ENCODE measurements at places on chromosomes 3 and 15.
A peak's percentile ranks its signal among the peaks of the same experiment; 100 is the strongest.

DNA sequence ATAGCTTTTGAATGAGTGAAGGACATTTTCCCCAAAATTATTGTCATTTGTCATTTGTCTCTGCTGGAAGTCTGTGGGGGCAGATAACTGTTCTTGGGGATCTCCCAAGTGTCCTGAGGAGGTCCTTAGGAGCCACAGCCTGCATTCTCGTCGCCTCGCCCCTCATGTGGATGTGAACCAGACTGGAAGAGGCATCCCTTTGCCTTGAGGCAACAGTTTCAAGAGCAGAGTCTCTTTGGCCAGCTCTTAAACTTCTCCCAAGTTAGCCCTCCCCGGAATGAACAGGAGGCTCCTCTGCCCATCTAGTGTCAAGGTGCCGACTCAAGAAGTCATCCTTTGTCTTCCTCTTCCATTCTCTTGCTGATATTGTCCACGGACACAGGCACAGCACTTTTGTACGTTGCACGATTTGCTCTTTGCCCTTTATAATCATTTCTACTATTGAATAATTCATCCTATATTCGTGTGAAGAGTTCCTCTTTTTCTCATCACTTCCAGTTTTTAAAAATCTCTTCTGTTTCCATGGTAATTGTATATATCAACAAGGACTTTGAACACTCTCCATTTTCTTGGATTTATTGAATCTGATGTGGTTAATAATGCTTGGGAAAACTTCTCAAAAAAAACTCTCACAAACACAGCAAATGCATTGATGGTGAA lies 40.8 kb upstream of the CD47 start:
- no peak for DNase-seq

DNA sequence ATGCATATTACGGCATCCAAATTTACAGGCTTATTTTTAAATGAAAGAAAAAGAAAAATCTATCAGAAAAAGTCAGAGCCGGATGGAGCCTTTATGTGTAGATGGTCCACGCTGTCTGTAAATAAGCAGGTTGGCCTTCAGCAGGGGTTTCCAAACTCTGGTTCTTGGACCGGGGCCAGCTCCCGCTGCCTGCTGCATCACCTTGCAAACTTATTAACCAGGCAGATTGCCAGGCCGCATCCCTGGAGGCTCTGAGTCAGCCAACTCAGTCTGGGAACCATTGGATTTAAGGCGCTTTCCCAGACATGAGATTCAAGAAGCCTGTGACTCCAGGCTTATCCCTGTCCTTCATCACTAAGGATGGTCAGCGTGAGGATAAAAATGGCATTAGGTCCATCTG lies 212.4 kb downstream of the OPA1 start:
- DNase-seq: no peak

DNA sequence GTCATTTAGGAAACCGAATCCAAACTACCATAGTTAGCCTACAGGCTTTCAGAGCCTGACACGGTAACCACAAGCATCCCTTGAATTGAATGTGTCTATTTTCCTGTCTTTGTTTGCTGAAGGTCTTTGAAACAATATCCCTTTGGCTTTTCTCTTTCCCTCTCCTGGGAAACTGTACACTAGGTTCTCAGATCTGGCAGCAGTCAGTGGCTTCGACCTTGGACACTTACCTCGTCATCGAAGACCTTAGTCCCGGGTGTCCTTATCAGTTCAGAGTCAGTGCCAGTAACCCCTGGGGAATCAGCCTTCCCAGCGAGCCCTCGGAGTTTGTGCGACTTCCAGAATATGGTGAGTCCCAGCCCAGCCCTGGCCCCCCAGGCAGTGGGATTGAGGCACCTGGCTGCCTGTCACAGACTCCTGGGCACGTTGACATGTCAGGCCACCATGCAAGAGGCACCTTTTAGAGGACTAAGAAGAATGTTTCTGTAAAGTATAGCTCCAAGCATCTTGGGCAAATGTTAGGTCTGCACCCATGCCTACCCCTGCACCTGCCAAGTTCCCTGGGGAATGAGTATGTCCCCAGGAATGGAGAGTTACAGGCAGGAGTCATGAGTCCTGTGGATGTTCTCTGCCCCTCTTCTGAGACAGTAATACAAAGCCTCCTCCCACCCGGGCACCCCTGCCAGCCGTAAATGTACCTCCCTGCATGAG lies 30.4 kb upstream of the UMPS start:
- no peak for DNase-seq

DNA sequence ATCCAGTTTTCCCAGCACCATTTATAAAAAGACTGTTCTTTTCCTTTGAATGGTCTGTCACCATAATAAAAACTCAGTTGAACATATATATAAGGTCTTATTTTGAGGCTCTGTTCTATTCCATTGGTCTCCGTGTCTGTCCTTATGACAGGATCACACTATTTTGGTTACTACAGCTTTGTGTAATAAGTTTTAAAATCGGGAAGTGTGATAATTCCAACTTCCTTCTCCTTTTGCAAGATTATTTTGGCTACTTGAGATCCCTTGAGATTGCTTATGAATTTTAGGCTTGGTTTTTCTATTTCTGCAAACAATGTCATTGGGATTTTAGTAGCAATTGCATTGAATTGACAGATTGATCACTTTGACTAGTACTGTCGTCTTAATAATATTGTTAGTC lies 35.7 kb downstream of the SACM1L start:
- no peak for DNase-seq

DNA sequence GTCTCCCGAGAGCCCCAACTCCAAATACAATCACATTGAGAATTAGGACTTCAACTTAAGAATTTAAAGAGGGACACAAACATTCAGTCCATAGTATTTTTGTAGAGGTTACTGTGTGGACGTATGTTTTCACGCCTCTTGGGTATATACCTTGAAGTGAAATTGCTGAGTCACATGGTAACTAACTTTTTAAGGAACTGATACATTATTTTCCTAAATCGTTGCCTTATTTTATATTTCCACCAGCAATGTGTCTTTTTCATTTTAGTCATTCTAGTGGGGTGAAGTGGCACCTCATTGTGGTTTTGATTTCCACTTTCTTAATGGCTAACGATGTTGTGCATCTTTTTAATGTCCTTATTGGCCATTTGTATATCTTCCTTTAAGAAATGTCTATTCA lies 11.8 kb downstream of the PARP15 start:
- no peak for DNase-seq

GRCh38 chr3:182954553-182955235 lies 25.6 kb downstream of the DCUN1D1 start:
- DNase-seq: no peak

GRCh38 chr3:198079771-198080520 lies 119.9 kb downstream of the LMLN start:
- no peak for DNase-seq

- no peak for DNase-seq
Measured at GRCh38 chr15:43845421-43845820, 18.6 kb downstream of the WDR76 start.

- no peak for DNase-seq
Measured at GRCh38 chr15:51751697-51752683, 593 bp downstream of the TMOD2 start.

DNA sequence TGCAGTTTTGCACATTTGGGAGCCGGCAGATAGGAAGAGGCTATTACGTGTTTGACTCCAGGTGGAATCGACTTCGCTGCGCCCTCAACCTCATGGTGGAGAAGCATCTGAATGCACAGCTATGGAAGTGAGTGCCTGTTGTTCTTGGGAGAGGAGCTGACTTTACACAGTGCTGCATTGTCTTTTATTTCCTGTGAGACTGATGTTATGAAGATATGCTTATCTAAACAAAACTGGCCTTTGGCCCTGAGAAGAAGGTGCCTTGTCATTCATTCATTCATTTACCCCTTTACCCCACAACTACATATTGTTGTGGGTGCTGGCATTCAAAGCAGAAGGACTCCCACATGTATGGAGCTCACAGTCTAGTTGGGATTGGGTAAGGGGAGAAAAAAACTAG lies 32.6 kb downstream of the PSMD6 start:
- DNase-seq: no peak

DNA sequence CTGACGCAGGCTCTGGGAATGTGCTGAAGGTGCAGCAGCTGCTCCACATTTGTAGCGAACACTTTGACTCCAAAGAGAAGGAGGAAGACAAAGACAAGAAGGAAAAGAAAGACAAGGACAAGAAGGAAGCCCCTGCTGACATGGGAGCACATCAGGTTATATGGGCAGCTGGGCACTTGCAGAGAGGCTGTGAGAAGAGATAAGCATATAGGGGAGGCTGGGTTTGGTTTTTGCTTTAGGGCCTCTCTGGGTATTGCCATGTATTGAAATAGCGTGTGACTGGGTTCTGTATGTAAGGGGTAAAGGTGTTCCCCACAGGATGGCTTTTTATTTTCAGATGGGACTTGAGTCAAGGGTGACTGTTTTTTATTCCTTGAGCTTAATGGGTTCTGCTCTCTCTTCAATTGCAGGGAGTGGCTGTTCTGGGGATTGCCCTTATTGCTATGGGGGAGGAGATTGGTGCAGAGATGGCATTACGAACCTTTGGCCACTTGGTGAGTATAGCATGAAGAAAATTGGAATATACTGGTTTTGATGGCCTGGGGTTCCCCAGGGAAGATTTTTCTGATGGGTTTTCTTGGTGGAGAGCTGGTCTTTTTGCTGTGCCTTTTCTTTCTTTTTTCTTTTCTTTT lies 7.4 kb downstream of the PSMD2 start:
- DNase-seq: no peak

DNA sequence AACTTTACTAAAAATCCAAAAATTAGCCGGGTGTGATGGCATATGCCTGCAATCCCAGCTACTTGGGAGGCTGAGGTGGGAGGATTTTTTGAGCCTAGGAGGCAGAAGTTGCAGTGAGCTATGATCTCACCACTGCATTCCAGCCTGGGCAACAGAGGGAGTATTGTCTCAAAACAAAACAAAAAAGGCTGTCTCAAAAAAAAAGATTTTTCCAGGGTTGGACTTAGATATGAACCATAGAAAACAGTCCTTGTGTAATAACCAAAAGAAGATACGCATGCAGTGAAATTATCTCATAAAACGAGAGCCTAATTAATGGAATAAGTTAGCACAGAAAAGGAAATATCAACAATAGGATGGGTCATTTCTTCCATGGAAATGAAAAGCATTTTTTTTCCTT lies 320.4 kb upstream of the RASGRP1 start:
- DNase-seq: no peak

- DNase-seq: no peak
Measured at GRCh38 chr3:183613366-183614285, 21.8 kb upstream of the KLHL24 start.

GRCh38 chr3:127889461-127889863 lies 25.6 kb upstream of the KBTBD12 start:
- no peak for DNase-seq

- DNase-seq: no peak
Measured at GRCh38 chr3:177050501-177051237, 146.6 kb downstream of the TBL1XR1 start.

- no peak for DNase-seq
Measured at GRCh38 chr3:55164191-55164590, 236.3 kb upstream of the LRTM1 start.

DNA sequence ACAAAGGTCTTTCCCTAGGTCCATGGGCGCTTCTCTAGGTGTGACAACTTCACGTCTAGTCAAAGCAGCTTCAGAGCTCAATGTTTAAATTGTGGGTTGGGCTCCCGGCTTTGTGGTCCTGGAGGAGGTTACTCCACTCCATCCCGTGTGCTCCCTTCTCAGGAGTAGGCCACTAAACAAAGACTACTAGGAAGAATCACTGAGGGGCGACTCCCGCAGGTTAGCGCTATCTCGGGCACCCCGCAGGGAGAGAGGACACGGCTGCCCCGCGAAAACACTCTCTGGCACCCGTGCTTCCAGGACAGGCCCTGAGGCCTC lies 500 bp downstream of the PARP6 start:
- DNase-seq: peak; percentile 22

DNA sequence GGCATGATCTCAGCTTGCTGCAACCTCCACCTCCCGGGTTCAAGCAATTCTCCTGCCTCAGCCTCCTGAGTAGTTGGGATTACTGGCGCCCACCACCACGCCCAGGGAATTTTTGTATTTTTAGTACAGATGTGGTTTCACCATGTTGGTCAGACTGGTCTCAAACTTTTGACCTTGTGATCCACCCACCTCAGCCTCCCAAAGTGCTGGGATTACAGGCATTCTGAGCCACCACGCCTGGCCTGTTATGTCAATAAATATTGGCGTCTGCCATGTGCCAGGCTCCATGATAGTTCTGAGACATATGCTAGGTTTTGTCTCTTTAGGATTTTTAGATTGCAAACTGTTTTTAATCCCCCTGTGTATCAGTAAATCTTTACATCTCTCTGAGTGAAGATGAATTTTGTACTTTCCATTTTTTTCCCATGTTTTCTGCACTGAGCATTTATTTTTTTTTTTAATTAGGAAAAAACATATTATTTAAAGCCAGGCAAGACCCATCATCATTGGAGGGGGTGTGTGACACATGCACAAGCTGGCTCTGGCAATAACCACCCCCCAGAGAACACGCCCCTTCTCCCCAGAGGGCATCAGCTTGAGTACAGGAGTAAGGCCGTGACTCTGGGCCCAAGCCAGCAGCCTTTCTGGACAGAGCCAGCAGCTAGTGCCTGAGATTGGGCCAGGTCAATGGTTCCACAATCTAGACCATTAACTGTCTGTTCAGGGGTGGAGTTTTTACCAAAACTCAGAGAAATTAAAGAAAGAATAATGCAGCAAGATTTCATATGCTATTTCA lies 51.0 kb upstream of the ATP1B3 start:
- DNase-seq: no peak

DNA sequence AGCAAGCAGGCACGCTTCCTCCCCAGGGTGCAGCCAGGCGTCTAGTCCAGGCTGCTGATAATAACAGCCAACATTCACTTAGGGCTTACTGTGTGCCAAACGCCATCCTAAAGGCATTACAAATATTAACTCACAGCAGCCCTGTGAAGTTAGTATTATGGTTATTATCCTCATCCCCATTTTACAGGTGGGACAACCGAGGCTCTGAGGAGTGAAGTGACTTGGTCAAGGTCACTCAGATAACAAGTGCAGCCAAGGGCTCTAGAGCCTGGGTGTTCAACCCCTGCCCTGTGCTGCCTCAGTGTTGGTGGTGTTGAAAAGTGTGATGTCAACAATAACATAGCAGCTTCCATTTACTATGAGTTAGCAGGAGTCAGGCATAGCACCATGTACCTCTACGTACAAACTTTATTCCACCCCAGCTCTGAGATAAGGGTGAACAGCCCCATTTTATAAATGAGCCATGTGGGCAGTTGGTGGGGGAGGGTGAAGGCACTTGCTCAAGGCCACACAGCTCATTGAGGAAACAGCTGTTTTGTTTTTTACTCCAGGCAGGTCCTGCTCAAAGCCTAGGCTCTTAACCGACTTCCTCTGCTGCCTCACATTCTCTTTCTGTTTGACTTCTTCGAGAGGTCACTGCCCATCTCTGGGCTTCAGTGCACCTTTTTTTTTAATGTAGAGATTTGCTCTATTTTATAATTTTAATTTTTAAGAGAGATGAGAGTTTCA lies 24.0 kb upstream of the TRH start:
- DNase-seq: no peak

GRCh38 chr3:28867836-28868235 lies 413.0 kb upstream of the RBMS3 start:
- DNase-seq: no peak

- DNase-seq: no peak
Measured at GRCh38 chr3:27657404-27657803, 64.7 kb downstream of the EOMES start.

Data from stimulated activated CD4-positive, alpha-beta T cell treated with anti-CD3 and anti-CD28 coated beads, TNF-alpha, amount 100 ng/mL, for 1 hour (primary cell).